ENCODE measurements at places on chromosomes 1 and 21.

DNA sequence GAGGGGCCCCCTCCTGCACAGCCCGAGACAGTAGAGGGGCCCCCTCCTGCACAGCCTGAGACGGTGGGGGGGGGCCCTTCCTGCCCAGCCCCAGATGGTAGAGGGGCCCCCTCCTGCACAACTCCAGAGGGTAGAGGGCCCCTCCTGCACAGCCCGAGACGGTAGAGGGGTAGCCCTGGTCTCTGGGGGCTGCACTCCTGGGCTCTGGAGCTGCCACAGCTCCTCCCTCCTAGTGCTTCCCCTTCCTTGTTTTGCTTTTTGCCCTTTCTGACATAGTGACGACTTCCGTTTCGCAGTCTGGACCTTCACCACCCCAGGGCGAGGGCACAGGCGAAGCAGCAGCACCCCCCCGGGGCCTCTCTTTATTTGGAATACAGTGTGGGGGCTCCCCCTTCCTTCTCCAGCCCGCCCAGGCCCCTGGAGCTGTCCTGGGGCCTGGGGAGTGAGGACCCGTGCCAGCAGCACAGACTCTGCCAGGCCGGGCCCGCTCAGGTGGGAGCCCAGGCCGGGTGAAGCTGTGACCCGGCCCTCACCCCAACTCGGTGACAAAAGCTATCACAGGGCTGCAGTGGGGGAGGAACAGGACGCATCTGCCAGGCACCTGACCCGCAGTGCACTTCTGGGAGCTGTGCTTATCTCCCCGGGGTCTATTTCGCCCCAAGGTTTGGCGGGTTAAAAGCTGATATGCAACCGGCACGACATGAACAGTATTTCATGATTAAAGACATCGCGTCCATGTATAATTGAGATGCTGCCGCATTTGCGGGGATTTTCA, 1.1 kb upstream of the PRXL2B start:
- peak; percentile 68 for DNase-seq

GRCh38 chr21:35202431-35202830, 153.3 kb upstream of the RUNX1 start:
- no peak for DNase-seq

DNA sequence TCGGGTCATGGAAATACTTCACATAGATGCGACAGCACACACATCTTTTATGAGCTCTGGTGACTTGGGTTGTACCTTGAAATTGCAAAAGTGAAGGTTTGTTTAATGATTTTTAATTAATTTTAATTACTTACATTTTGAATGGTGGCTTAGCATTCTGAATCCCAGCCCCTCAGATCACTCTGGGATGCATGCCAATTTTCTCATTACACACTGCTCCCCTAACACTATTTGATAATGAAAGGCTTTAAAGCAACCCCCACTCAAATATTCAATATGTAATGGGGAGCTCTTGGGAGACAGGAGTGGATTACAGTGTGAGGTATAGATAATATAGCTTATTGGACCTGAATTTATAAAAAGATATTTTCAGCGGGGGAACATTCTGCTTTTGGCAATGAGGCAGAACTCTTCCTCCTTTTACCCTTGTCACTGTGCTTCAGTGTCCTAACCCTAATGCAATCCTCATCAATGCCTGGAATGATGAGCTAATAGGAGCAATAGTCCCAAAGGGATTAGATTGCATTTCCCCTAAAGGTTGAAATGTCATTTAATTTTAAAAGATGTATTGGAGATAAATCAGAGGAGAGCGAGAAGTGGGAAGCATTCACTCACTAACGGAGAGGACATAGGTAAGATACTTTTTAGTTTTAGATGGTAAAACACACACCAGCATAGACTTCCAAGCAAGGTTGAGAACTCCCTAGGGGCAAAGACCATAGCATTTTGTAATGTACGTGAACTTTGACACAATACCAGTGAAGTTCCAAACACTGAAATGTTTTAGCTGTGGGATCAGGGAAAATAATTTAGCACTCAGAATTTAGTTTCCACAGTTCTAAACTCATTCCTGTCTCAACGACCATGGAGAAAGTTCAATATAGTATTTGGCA, 384.1 kb upstream of the PLXNA2 start:
- no peak for DNase-seq

DNA sequence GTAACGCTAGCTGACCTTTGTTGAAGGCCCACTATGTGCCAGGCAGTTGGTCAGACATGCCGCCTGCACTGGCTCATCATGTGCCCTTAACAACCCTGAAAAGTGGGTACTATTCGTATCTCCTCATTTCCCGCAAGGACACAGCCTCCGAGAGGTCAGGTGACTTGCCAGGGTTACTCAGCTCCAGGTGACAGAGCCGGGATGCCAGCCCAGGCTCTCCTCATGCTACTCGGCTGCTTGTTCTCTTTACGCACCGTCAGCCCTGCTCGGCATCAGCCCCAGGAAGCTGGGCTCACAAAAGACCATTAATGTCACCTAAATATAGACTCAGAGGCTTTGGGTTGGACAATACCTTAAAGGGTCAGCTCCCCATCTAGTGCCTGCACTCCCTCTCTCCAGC, 29.0 kb downstream of the GRHL3 start:
- DNase-seq = no peak

GRCh38 chr1:207649865-207650580, 5.1 kb downstream of the CR1L start:
- no peak for DNase-seq

GRCh38 chr1:207352554-207352953, 31.1 kb downstream of the CD55 start:
- no peak for DNase-seq

- DNase-seq = no peak
Observed at GRCh38 chr1:244207935-244208244, 156.8 kb downstream of the ZBTB18 start.

DNA sequence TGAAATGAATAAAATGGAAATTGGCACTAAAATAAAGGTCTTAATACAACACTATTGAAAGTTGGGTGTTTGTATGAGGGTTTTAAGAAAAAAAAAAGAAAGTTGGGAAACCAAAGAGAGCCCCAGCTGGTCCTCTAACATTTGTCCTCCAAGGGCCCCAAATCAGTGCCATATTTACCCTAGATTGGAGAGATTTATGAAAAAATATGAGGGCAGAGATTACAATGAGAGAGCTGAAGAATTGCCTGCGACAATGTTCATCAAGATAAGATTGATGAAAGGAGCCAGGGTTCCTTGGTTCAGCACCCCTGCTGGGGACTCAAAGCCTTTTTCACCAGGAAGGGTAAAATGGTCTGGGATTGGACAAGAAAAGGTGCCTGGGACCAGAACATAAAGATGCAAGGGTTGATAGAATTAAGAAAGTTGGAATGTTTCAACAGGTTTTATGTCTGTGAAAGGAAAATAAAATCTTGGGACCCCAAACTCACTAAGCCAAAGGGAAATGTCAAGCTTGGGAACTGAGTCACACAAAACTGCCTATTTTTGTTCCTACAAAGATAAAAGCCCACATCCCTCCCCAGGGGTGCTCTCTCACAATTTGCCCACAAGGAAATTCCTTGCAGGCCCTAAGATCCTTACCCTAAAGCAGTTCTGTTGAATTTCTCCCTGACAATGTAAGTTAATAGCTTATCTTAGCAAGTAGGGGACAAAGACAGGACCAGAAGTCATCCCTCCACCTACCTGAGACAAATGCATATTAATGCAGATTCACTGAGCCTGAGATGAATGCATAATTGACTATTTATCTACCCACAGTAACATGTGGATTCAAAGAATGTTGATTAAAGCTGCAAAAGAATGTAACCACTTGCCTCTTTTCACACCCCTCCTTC, 26.8 kb downstream of the CBR1 start:
- no peak for DNase-seq

DNA sequence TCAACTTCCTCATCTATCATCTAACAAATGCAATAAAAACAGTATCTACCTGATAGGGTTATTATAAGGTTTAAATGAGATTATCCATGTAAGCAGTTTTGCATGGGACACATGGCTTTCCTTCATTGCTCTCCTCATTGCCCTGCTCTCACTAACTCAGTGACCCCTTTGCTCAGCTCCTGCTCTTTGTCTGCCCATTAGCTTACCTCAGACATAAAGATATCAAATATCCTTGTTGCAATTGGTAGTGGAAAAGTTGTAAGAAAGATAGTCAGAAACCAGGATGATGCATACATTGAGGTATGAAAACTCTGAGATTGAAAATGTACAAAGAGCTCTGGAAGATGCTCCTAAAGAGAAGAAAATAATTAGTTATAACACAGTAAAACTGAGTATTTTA, 89.8 kb downstream of the EVI5 start:
- no peak for DNase-seq

- DNase-seq = no peak
Observed at GRCh38 chr1:3368711-3369445, 85.6 kb upstream of the ARHGEF16 start.

- DNase-seq = no peak
Observed at GRCh38 chr1:87535551-87535950, 206.9 kb downstream of the LMO4 start.

DNA sequence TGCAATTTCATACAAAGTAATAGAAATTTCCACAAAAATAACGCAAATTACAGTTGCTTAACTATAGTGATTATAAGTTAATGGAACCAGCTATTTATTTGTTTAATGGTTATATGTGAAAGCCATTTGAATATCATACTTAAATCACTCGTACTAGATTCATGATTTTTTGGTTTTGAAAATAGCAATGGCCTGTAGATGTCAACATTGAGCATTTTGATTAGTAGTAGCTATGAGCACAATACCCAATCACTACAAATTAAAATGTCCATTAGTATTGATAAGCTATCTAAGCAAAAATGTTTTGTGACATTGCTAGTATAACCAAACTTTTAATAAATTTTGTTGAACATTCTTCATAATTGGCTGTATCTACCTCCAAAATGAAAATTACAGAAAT, 10.0 kb downstream of the COL24A1 start:
- DNase-seq = no peak

- no peak for DNase-seq
Observed at GRCh38 chr1:154448331-154448811, 43.2 kb downstream of the IL6R start.

- DNase-seq = peak; percentile 40
Observed at GRCh38 chr1:169044296-169044695, 62.2 kb upstream of the ATP1B1 start.

DNA sequence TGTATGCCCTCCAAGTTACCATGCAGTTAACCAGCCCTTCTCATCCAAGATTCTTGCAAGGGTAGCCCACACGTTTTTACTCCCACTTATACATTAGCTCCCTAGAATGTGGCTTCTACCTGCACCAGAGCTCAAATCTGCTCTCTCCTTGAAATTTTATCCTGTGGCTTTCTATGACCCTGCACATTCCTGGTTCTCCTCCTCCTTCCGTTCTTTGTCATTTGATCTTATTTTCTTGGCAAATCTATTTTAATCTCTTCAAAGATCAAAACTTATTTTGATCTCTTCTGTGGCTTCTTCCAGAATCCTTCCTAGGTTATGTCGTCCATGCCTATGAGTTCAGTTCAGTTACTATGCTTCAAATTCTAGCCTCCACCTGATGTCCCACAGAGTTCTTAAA, 115.6 kb upstream of the GUCA2B start:
- DNase-seq = no peak

DNA sequence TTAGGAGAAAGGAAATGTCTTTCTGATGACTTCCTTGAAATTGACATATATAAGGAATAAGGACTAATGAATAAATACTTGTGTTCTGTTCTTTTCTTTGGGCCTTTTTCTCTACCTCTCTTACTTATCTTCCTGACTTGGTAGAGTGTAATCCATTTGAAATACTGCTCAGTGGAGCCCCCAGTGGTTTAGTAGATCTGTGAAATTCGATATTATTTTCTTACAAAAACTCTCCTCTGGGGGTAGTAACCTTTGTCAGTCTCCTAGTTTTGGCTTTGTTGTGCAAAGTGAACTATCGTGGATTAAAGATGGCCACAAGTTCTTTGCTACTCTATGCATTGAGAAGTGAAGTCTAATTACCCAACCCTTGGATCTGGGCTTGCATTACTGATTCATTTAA, 48.8 kb downstream of the DUSP10 start:
- DNase-seq = no peak

DNA sequence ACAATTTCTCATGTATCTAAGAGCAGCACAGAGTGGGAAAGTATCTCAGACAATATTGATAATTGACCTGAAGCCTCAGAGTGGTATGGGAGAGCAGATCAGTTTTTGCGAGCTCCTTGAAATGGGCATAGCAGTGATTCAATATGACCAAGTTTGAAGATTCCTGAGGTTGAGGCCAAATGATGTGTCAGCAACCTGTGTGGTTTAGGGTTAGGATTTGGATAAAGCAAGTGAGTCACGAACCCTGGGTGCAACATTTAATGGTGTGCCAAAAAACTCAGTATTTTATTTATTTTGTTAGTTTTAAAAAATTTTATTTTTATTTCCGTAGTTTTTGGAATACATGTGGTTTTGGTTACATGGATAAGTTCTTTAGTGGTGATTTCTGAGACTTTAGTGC, 92.5 kb upstream of the C21orf91 start:
- no peak for DNase-seq

DNA sequence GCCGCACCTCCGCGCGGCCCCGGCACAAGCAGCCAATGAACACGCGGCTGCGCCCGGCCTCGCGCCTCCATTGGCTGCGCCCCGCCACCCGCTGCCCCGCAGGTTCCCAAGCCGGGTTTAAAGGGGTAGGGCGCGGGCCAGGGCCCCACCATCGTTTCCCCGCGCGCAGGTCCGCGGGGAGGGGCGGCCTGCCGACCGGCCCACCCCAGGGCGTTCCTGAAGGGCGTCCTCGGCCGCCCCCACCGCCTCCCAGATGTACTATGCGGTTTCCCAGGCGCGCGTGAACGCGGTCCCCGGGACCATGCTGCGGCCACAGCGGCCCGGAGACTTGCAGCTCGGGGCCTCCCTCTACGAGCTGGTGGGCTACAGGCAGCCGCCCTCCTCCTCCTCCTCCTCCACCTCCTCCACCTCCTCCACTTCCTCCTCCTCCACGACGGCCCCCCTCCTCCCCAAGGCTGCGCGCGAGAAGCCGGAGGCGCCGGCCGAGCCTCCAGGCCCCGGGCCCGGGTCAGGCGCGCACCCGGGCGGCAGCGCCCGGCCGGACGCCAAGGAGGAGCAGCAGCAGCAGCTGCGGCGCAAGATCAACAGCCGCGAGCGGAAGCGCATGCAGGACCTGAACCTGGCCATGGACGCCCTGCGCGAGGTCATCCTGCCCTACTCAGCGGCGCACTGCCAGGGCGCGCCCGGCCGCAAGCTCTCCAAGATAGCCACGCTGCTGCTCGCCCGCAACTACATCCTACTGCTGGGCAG, at the start of gene OLIG1:
Gene OLIG1 (plus strand): TSS at position 148 of the 750 bp plus-strand sequence. CDS start 106 bp downstream, at position 254.
- DNase-seq = peak; percentile 86

Measured in globus pallidus (tissue), 1 donor.